Stimulated activated CD8-positive, alpha-beta memory T cell treated with anti-CD3 and anti-CD28 coated beads, Interleukin-7, amount 100 ng/mL, for 1 hour (primary cell): ENCODE measurements at places on chromosomes 2 and 18.

DNA sequence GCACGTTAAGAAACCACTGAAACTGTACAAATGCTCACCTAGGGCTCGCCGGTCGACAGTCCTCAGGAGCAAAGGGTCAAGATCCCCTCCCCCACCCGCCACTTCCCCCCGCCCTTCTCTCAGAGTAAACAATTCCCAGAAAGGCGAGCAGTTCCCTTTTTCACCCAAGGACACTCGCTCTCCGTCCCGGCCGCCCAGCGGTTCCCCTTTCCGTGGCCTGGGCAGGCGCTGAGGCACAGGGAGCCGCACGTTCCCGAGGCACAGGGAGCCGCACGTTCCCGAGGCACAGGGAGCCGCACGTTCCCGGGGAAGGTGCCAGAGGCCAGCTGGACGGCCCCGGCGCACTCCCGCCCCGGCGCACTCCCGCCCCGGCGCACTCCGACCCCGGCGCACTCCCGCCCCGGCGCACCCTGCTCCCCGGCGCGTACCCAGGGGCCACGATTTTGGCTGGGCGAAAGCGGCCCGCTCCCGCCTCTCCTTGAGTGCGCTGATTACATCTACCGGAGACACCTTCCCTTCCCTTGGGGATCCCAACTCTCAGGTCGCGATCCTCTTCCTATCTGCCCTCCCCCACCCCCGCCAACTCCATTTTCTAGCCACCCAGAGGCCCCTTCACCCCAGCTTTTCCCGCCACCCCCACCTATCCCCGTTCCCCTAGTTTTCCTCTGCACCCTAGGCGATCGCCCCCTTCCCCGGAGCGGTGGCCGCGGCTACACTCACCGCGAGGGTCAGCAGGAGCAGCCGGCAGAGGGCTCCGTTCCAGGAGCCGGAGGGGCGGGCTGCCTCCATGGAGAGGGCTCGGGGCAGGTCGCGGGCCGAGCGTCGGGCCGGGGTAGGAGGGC lies 817 bp downstream of the DSC2 start:
- no peak for DNase-seq

DNA sequence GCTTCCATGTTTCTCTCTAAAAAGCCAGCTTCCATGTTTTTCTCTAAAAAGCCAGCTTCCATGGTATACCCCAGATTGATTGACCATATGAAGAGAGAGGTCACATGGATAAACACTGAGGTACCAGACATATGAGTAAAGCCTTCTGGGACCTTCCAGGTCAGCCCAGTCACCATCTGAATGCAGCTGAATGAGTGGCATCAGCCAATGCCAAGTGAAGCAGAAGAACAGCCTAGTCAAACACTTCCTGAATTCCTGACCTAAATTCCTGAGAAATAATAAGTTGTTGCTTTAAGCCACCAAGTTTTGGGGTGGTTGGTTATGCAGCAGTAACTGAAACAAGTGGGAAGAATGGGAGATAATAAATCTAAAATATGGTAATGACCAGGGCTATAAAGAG lies 5.7 kb upstream of the ALS2 start:
- DNase-seq, result no peak

DNA sequence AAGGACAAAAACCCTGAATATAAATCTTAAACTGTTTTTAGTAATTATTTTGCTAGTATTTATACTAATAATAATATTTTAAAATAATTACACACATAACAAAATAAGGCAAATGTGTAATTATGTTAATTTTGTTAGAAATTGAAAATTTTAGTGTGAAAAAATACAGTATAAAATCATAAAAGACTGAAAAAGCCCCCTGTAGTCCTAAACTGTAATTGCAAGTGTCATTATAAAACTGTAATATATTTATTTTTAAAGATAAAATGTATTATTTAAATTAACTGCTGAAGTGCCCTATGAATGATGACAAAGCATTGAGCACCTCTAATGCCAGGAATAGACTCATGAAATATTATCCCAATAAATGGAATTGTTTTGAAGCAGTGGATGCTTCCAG lies 1117.7 kb downstream of the CBLN2 start:
- no peak for DNase-seq

GRCh38 chr2:98295275-98295674 lies 51.0 kb upstream of the CNGA3 start:
- no peak for DNase-seq

DNA sequence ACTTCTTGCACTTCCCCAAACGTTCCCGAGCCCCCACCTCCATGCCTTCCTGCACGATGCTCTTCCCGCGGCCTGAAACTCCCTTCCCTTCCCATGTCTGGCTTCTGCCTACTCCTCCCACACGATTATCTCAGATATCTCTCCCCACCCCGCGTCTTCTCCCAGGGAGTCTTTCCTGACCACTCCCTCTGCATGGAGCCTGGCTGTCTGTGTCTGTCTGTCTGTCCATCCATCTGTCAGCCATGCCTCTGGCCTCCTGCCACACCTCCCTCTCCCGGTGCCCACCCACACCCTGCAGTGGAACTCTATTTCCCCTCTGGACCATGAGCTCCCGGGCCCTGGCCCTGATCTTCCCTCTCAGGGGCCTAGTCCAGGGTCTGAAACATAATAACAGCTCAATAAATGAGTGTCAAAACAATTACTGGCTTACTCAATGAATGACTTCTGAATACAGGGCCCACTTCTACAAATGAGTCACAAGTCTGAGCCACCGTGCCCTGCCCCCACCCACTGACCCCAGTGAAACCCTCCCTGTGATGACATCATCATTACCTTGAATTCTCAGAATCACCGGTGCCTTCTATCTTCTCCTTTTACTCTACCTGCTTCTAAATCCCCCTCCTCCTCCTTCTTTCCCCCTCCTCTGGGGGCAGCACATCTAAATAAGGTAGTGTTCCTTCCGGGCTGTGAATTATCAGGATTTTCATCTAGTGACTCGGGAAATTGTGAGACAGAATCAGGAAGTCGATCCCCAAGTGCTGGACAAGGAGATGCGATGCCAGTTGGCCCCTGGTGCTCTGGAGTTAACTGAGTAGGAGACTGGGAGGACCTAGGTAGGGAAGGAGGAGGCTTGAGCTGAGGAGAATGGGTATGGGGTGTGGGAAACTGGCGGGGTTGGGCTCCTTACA lies 46.1 kb upstream of the PLB1 start:
- peak; percentile 15 for DNase-seq

GRCh38 chr18:32920796-32921787 lies 148.3 kb upstream of the KLHL14 start:
- no peak for DNase-seq

DNA sequence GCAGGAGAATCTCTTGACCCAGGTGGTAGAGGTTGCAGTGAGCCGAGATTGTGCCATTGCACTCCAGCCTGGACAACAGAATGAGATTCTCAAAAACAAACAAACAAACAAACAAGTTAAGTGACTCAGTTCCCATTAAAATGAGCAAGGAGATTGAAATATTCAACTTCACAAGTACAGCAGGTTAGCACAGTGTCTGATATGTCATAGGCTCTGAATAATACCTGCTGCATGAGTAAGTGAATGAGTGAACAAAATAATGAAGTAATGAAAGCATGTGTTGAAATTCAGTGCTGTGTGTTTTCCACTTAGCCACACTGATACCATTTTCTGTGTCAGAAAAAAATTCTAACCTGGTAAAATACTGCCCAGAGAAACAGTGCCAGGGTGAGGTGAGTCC lies 41.9 kb upstream of the SETBP1 start:
- DNase-seq, result no peak

DNA sequence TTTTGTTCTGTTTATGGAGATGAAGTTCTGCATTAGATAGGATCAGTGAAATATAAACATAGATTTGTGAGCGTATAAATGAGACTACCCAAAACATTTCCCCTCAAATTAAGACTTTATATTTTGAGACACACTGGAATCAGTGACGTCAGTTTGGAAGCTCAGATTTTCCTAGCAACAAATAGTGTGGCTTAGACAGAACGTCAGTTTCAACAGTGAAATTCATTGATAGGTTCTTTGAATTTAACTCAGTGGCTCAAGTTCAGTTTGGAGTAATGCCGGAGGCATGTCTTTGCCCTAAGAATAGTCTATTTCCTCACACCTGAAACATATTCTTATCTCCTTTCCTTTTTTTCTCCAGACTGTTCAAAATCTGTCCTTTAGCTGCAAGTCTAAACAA lies 113.6 kb upstream of the ARHGAP15 start:
- no peak for DNase-seq

DNA sequence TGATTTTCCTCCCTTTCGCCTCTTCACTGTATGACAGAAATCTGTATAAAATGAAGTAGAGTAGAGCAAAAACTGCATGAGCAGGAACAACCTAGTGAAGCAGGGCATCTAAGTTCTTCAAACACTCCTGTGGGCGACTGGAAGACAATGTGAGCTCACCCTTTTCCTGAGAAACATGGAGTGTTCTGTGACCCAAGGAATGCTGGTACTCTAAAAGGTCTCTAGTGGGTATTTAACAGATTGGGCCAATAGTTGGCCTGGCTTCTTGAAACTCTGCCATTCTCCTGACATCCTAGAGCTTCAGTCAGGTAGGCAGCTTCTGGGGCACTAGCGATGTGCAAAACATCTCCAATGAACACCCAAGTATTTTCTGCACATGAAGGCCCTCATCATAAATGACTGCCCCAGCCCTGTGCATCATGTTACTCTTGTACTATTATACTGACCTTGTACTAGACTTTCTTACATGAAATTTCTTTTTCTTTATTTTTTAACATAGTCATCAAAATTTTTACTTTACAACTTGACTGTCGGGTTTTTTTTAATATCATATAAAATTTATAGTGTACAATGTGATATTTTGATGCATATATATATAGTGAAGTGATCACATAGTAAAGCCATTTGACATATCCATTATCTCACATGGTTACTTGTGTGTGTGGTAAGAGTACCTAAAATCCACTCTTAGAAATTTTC lies 294.6 kb upstream of the SESTD1 start:
- no peak for DNase-seq

- no peak for DNase-seq
Observed at GRCh38 chr18:40222776-40223175, 1732.3 kb upstream of the PIK3C3 start.

DNA sequence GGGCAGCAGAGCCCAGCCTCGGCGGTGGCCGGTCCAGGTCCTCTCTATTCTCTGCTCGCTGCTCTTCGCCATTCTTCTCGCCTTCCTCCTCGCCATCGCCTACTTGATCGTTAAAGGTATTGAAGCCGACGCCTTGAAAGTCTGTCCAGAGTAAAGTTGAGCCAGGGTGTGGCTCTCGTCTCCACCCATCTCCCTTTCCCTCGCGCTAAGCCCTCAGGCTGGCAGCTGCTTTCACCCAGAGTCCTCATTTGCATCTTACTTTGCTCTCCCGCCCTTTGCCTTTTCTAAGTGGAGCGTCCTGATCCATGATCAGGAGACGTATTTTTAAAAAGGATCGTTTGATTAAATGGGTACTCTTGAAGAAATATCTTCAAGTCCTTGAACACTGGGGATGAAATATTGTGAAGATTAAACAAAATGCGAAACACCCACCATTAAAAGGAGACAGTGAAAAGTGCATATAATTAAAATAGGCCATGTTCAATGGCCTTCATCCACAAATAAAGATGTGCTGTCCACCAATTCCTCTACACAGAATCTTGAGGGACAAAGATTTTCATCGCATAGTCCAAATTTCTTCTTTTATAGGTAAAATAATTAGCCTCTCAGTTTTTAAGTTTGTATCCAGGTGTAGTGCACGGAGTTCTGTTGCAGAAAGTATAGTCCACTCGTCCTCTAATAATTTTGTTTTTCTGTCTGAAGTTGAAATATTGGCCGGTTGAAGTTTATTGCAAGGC lies 657 bp downstream of the ARL6IP6 start:
- no peak for DNase-seq

GRCh38 chr2:221488136-221488807 lies 83.8 kb downstream of the EPHA4 start:
- DNase-seq, result no peak

DNA sequence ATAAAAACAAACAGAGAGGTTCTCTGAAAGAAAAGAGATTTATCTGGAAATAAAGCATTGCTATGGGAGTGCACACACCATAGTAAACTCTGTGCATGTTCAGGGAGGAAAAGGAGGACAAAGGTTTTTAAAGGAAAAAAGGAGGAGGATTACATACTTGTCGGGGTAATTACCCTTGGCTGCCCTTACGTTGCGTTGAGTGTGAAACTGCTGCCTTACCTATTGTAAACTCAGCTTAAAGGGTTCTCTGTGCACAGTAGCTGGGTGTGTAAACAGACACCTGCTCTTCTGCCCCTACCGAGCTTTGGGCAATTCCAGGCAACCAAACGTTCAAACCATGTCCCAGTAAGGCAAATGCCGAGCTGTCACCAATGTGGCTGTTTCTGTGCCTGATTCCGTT lies 29.6 kb upstream of the PXDN start:
- no peak for DNase-seq

DNA sequence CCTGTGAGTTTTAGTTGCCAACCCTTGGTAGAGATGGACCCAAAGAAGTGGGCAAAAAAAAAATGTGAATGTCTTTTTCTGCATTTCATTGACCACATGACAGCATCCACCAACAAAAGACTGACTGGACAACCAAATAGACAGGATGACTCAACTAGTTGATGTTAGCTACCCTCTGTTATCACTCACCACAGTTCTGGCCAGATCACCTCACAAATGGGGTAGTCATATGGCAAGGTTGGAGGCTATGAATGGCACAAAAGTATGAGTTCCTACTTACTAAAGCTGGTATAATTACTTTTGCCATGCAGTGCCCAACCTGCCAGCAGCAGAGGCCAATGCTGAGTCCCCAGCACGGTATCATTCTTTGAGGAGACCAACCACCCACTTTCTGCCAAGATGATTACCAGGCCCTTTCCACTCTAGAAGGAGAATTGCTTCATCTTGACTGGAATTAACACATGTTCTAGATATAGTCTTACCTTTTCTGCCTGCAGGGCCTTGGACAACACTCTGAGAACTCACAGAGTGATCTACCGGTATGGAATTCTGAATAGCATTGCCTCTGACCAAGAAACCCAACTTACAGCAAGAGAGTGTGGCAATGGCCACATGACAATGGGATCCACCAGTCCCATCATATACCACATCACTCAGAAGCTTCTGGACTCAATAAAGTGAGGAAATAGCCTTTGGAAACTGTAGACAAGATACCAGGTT lies 20.1 kb upstream of the TCF7L1 start:
- DNase-seq, result no peak

DNA sequence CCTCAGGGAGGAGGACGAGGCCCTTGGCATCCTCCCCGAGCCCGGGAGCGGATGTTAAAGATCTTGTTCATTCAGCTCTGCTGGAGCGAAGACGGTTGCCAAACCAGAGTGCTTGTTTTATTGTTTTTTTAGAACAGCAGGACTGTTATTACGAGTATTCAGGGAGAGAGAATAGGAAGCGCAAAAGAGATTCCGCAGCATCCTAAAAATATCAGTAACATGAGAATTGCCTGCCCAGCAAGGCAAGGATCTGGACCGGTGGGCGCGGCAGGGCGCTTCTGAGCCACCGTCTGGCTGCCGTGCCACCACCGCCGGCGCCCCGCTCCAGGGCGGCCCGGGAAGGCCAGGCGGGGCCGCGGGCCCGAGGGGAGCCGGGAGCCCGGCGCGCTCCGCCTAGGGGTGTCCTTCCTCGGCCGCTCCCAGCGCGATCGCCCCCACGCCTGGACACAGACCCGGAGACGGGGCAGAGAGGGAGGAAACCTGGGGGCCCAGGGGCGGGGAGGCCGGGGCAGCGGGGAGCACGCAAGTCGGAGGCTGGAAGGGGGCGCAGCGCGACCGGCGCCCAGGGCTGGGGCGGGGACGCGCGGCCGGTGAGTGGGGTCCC lies 843 bp downstream of the CYS1 start:
- DNase-seq, result no peak

GRCh38 chr2:236731767-236732580 lies 162.3 kb downstream of the ACKR3 start:
- no peak for DNase-seq
